Effector CD8-positive, alpha-beta T cell (primary cell): ENCODE measurements at places on chromosomes 3 and 15.

GRCh38 chr15:56342653-56343052 is 22.6 kb upstream of the TEX9 start:
- DNase-seq: no peak

GRCh38 chr3:4355401-4356219 is 52.4 kb downstream of the SETMAR start:
- no peak for DNase-seq

- DNase-seq: no peak
Measured at GRCh38 chr3:37963016-37963415, 27.6 kb upstream of the VILL start.

DNA sequence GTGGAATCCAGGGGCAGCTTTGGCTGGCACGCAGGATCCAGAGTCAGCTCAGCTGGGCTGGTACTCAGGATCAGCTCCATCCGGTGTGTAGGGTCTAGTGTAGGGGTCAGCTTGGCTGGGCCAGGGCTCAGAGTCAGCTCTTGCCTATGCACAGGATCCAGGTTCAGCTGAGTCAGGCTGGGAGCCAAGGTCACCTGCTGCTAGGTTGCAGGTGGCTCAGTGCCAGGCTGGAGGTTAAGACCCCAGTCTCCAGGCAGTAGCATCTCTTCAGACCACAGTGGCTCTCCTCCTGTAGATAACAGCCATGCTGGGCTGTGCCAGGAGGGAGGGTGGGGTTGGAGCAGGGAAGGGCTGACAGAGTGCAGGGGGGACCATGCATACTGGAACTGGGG is 1.8 kb downstream of the HYAL3 start:
- no peak for DNase-seq

- DNase-seq: peak; percentile 13
Measured at GRCh38 chr3:196868297-196868661, 559 bp downstream of the SENP5 start.

DNA sequence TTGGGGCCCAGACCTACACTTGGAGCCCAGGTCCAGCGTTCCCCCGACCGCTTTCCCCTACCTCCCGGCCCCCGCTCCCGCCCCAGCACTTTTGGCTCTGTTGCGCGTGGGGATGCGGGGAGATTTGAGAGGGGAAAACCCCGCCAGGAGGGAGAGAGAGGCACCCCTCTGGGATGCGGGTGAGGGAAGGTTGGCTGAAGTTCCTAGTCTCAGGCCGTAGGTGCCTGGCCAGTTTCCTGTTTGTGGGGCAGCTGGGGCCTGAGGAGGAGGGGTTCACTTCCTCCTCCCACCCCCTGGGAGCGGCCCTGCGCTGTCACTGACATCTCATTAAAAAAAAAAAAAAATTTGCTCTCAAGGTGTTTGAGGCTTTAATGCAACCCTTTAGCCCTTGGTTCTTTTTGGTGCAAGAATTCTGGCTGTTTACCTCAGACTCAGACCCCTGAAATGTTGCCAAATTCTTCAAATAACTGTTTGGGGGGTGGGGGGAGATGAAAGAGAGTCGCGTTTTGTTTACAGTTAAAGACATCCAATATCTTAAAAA is 2.6 kb downstream of the FAM43A start:
- no peak for DNase-seq
